Breast epithelium (tissue), 4 donors: ENCODE measurements at places on chromosomes 5 and 9.

DNA sequence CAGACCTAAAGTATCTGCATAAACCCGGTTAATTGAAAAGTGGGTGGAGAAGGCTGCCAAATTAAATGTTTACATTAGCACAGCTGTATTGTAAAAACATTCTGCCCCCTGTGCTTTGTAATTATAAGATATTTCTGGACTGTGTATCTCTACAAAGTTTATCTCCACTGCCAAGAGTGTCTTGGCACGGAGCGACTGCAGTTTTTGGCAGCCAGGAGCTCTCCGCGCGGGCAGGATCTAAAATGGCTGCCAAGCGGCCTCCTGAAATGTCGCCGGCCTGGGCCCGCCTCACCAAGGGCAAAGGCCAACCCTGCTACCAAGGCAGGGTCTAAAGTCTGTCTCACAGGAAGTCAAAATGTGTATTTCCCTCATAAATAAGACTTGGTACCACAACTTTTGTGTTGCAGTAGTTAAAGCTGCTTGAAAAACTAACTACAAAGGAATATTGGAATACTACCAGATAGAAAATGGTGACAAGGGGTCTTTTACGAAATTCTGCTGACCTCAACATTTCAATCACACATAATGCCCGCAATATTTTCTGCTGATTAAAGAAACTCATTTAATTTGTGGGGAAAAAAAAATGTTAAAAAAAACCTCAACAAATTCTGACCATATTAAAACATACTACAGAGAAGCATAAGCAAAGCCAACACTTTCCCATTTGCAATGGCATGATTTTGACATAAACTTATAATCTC lies 110.4 kb downstream of the NFIB start:
- no peaks in the 10 kb centered on the region for H3K4me1 ChIP-seq
- H3K36me3 ChIP-seq = no peaks in the 10 kb centered on the region
- peak; percentile 61 for DNase-seq
- peak overlapping the region; percentile 75 for H3K27ac ChIP-seq
- no peak overlapping the region for H3K4me3 ChIP-seq

DNA sequence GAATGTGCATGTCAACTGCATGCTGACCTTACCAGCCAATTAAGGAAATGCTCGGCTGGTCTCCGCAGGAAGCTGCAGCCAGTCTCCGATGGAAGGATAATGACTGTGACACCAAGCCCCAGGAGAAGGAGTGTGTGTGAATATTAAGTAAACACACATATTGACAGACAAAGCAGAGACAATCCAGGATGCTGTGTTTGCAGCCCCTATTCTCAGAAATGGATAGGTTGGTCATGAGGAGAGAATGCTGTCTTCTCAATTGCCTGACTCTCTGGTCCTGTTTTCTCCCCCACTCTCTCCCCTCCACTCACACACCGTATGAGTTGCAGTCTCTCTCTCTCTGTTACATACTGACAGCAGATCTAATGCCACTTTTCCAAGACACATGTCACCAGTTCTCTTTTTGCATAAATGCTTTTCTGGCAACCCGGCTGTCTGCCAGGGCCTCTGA lies 85.7 kb downstream of the EPB41L4A start:
- H3K36me3 ChIP-seq = no peaks in the 10 kb centered on the region
- no peaks in the 10 kb centered on the region for H3K27me3 ChIP-seq
- no peak overlapping the region for H3K4me3 ChIP-seq
- DNase-seq = no peak
- H3K27ac ChIP-seq = no peak overlapping the region

GRCh38 chr5:171906066-171906570 lies 100.3 kb downstream of the FBXW11 start:
- no peaks in the 10 kb centered on the region for H3K36me3 ChIP-seq
- no peaks in the 10 kb centered on the region for H3K27me3 ChIP-seq
- DNase-seq = no peak
- no peak overlapping the region for H3K4me3 ChIP-seq

DNA sequence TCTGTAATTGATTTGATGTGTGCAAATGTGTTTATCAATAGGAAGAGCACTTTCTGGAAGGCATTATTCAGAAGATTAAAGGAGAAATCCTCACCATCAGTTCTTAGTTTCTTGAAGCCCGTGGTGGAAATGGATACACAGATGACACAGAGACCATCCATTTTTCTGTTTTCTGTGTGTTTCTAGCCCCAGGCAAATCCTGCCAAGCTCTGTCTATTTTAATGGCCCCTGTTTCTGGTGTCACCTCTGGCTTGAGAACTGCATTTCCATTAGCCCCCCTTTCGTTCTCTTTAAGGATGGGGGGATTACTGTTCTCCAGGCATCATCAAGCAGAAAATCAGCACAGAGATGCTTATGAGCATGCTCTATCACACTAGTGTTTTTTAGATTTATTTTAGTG lies 37.3 kb downstream of the DAPK1 start:
- H3K27me3 ChIP-seq = no peaks in the 10 kb centered on the region
- no peaks in the 10 kb centered on the region for H3K36me3 ChIP-seq
- DNase-seq = no peak
- no peak overlapping the region for H3K4me3 ChIP-seq
- H3K27ac ChIP-seq = no peak overlapping the region
- H3K4me1 ChIP-seq = no peaks in the 10 kb centered on the region

DNA sequence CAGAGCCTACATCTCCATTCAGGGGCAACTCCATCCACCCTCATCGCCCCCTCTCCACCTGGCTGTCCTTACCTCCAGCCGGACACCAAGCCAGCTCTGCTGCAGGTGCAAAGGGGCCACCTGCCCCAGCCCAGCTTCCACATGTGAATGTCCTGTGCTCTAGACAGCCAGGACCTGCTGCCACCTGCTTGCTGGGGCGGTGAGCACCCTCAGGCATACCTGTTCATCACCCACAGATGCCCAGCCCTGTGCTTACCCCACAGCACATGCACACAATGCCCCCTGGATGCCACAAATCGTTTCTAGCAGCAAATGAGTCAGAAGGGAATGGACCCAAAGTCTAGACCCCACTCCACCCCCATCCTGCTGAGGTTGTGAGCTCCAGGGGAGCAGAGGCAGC lies 13.3 kb upstream of the NKD2 start:
- no peaks in the 10 kb centered on the region for H3K4me1 ChIP-seq
- H3K27me3 ChIP-seq = no peaks in the 10 kb centered on the region
- H3K27ac ChIP-seq = no peak overlapping the region
- H3K4me3 ChIP-seq = no peak overlapping the region
- DNase-seq = no peak

GRCh38 chr5:60372786-60373185 lies 327.2 kb downstream of the DEPDC1B start:
- H3K27ac ChIP-seq = no peak overlapping the region
- H3K4me1 ChIP-seq = no peaks in the 10 kb centered on the region
- H3K4me3 ChIP-seq = no peak overlapping the region
- DNase-seq = no peak
- no peaks in the 10 kb centered on the region for H3K27me3 ChIP-seq

- H3K4me3 ChIP-seq = no peak overlapping the region
- no peak overlapping the region for H3K27ac ChIP-seq
- no peaks in the 10 kb centered on the region for H3K27me3 ChIP-seq
These were observed 311.7 kb upstream of the HAPLN1 start for GRCh38 chr5:84032324-84032723.

GRCh38 chr5:73447530-73448462 lies 781 bp downstream of the FOXD1 start:
- H3K4me1 ChIP-seq = peaks cover 7% of the 10 kb centered on the region
- H3K27me3 ChIP-seq = peaks cover 9% of the 10 kb centered on the region
- H3K27ac ChIP-seq = peak overlapping the region; percentile 39
- H3K4me3 ChIP-seq = peak overlapping the region; percentile 68
- no peaks in the 10 kb centered on the region for H3K36me3 ChIP-seq

DNA sequence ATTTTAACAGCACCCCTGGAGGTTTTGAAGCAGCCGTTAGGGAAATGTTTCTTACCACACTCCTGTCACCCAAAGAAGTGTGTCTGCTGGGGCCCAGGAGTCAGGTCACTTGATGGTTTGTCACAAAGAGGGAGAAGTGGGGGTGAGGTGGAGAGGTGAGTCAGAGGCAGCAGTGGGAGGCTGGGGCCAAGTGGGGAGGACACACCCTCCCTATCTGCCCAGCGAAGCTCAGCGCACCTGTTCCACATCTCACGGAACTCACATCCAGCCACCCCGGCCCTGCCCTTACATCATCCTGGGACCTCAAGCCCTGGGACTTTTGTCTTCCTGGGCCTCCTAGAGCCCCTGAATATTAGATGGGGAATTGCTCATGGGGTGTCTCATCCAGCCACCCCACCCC lies 171.1 kb upstream of the SMIM23 start:
- no peaks in the 10 kb centered on the region for H3K36me3 ChIP-seq
- H3K4me3 ChIP-seq = no peak overlapping the region

DNA sequence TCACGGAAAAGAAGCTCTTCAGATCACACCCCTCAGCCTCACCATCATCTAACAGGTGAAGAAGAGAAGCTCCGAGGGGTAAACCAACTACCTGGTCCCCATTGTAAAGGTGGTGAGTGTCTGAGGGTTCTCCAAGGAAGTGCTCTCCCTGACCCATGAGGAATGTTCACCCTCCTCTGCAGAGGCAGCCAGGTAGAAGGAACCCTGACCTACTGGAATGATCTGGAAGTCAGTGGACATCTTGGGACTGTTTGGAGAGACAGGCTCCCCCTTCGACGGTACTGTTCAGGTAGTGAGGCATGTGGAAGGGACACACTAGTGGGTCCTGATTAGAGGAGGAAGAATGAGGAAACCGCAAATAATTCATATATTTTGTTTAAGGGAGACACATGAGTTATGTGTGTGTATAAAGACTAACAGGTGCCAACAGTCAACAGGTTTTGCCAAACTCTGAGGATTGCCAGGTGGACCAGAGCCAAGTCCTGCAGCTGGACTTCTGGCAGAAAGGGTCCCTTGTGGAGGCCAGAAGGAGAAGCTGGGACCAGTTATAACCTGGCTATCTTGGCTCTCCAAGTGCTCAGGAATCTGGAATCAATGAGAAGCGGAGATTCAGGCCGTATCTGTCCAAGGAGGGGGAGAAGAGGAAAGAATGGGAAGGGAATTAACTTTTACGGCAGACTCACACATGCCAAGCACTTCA lies 3.0 kb upstream of the ZBTB34 start:
- peak; percentile 63 for DNase-seq
- no peak overlapping the region for H3K27ac ChIP-seq
- H3K27me3 ChIP-seq = no peaks in the 10 kb centered on the region

DNA sequence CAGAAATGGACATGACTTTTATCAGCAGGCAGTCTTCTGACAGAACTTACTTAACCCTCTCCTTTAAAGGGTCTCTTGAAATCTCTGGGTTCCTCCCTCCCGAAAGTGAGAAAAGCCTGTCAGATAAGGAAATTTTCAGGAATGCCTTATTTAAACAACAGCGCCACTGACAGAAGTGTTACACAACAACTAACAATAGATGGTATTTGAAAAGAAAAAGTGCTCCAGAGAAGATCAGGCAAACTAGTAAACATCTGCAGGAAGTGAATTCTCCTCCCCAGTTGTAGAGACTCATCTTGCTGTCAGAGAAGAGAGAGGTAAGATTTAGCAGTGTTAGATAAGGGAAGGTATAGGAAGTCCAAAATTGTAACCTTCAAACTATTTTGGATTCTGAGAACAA lies 107.2 kb upstream of the NFIL3 start:
- H3K27ac ChIP-seq = no peak overlapping the region
- H3K4me3 ChIP-seq = no peak overlapping the region
- no peaks in the 10 kb centered on the region for H3K36me3 ChIP-seq
- no peaks in the 10 kb centered on the region for H3K27me3 ChIP-seq

DNA sequence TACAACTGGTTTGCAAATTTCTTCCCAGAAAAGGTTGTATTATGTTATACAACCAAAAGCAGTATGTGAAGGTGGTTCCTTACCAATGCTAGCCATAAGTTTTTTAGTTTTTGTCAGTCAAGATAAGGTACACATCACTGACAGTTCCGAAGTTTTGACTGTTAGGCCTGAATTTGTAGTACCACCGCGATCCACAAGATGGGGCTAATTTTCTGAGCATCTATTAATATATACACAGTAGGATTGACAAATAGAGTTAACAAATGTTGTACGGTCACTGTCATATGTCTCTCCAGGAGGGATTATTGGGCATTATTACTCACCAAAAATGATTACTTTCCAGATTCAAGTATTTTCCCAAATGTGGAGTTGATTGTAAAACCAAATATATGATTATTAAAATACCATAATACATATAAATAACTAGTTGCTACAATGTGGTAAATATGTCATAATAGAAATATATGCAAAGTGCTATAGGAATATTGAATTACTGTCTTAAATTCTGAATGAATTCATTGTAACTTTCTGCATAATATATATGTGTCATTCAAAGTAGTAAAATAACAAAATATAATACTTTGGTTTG lies 28.4 kb upstream of the LRRC19 start:
- no peak for DNase-seq
- H3K27me3 ChIP-seq = no peaks in the 10 kb centered on the region
- no peaks in the 10 kb centered on the region for H3K36me3 ChIP-seq
- H3K27ac ChIP-seq = no peak overlapping the region

- no peaks in the 10 kb centered on the region for H3K4me1 ChIP-seq
- H3K27ac ChIP-seq = no peak overlapping the region
- no peak for DNase-seq
- H3K27me3 ChIP-seq = no peaks in the 10 kb centered on the region
- no peak overlapping the region for H3K4me3 ChIP-seq
These were observed 247.7 kb downstream of the PJA2 start for GRCh38 chr5:109161914-109162683.

- H3K4me3 ChIP-seq = no peak overlapping the region
- no peak for DNase-seq
- H3K27ac ChIP-seq = no peak overlapping the region
- H3K36me3 ChIP-seq = no peaks in the 10 kb centered on the region
These were observed 22.7 kb downstream of the MED27 start for GRCh38 chr9:132056717-132057560.

DNA sequence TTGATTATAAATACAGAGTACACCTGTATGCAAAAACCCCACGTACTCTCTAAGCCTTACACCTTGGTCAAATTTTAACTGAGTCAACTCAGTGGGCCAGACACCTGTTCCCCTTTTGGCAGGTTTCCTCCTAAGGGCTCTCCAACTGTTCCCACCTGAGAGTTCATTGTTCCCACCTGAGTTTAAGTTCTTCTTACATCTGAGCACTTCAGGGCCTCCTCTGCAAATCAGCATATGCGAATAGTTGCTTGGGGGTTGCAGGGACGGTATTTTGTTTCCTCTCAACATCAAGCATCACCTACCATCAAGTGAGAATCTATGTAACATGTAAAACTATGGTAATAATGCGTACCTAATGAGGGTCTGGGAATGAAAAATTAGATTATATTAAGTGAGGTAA lies 300.0 kb downstream of the PIK3R1 start:
- DNase-seq = no peak
- no peaks in the 10 kb centered on the region for H3K27me3 ChIP-seq
- no peaks in the 10 kb centered on the region for H3K4me1 ChIP-seq
- H3K27ac ChIP-seq = no peak overlapping the region
- no peaks in the 10 kb centered on the region for H3K36me3 ChIP-seq
- no peak overlapping the region for H3K4me3 ChIP-seq

GRCh38 chr5:104904561-104904960 lies 1342.0 kb upstream of the NUDT12 start:
- H3K27me3 ChIP-seq = no peaks in the 10 kb centered on the region
- DNase-seq = no peak
- no peak overlapping the region for H3K4me3 ChIP-seq
- H3K36me3 ChIP-seq = no peaks in the 10 kb centered on the region
- no peaks in the 10 kb centered on the region for H3K4me1 ChIP-seq
- no peak overlapping the region for H3K27ac ChIP-seq
